ENCODE measurements at places on chromosomes 5 and 9.

- no peak for DNase-seq
Measured at GRCh38 chr5:73687357-73687756, 61.4 kb downstream of the ARHGEF28 start.

DNA sequence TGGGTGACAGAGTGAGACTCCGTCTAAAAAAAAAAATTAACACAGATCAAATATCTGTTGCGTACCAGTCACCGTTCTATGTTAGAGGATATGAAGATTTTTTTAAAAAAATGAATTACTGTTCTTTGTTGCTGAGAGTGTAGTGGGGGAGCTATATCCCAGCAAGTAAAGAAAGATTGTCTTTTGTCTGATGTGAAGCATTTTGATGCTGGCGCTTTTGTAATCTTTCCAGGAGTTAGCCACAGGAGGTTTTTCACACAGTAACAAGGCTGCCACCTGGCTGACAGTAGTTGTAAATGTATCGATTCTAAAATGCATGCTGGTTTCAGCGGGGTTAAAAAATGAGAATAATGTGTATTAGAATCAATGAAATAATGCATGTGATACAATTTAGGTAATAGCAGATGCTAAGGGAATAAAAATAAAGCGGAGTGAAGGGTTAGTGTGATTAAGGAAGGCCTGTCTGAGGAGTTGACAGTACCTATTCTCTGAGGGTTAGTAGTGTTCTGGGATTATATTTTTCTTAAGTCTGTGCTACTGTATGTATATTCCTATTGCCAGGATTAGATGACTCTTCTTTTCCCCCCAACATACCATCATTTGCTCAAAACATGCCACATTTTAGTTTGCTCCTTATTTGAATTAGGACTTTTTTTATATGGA lies 3.4 kb downstream of the LMNB1 start:
- no peak for DNase-seq

DNA sequence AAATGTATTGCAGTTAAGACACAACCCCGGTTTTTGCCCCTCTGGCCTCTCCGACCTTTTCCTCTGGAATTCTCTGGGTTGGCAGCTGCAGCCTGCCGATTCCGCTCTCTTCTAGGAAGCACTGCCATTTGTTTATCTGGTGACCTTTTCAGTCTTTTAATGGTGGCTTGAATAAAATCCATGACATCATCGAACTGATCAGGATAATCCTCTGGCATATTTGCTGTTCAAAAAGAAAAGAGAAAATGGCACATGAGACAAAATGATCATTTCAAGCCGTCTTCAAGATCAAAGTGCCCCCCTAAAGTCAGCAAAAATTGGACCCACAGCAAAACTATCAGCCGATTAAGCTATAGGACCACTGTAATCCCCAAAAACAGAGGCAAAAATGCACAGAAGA lies 23.9 kb downstream of the GDNF start:
- DNase-seq: no peak

- no peak for DNase-seq
Measured at GRCh38 chr9:35598866-35599590, 6.0 kb upstream of the TESK1 start.

DNA sequence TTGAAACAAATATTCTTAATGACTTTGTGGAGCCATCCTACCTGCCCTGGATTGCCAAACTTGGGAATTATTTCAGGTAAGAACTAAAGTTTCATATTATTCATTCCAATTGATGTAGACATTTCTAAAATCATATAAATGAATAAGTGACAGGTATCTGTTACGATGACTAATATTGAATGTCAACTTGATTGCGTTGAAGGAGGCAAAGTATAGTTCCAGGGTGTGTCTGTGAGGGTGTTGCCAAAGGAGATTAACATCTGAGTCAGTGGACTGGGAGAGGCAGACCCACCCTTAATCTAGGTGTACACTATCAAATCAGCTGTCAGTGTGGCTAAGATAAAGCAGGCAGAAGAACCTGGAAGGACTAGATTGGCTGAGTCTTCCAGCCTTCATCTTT lies 1688.4 kb upstream of the CDH9 start:
- no peak for DNase-seq

- no peak for DNase-seq
Measured at GRCh38 chr9:110797611-110798010, 129.0 kb downstream of the MUSK start.

DNA sequence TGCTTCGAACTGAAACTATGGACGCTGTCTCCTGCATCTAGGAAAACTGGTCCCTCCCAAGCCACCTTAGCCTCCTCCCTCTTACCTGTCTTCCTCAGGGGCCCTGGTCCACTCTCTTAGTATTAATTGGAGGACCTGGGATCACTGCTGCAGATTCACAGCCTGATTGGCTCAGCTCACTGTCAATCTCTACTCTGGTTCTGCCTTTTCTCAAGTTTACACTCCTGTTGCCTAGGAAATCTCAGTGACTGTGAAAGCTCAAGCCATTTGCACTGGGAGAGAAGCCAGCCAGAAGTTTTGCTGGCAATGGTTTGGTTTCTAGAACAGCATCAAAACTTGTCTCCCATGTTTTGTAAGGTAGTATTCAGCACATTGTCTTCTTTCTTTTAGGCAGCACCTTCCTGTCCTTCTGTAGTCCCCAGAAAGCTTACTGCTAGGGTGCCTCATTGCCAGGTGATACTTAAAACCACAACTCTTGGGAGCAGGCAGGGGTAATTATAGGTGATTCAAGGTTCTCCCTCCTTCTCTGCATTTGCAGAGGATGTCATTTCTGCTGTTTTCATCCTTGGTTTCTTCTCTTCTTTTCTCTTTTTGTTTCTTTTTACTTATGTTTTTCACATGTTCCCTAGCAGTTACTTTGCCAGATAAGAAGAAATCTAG lies at the start of gene CAPSL:
TSS of gene CAPSL (minus strand) at position 55 of the 660 bp plus-strand sequence. CDS start 17,502 bp downstream, outside the sequence.
- DNase-seq: no peak

GRCh38 chr5:78727786-78728761 lies 79.5 kb upstream of the LHFPL2 start:
- DNase-seq: no peak

DNA sequence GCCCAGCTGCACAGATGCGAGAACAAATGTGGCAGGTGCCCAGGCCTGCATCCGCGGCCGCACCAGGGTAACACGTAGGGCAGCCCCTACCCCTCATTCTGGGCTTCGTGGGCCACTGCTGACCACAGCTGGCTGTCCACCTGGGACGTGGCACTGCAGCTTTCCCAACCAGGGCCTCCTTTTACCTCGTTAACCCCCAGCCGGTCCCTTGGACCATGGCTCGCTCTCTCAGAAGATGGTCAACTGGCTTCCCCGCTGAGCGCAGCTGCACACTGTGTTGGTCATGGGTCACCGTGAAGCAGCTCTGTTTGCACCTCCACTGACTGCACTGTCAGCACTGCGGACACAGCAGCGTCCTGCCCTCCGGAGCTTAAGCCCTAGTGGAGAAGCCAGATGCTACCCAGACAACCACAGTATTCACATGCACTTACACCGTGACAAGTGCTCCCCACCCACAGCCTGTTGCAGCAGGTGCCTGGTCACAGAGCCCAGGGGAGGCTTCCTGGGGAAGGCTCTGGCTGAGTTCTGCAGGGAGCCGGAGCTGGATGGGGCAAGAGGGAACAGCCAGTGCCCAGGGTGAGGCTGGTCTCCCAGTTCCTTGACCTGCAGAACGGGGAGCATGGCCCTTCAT lies 10.5 kb upstream of the PLEKHG4B start:
- DNase-seq: no peak

DNA sequence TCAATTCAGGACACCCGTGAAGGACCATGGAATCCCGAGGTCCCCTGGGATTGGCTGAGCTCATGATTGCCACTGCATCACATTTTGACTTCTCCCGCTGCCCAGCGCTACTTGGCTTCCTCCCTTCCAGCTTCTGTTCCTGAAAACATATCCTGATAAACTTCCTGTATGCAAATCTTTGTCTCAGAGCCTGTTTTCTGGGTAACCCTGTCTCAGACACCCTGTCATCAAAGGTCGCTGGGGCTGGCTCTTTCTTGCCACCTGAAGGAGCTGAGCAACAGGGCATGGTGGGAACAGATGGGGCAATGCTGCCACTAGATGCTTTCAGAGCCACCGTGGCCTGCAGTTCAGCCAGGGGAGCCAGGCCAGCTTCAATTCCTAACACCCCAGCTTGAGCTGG lies 154.3 kb upstream of the TBC1D2 start:
- DNase-seq: no peak

Measured in T-helper 17 cell (primary cell).